Activated CD4-positive, alpha-beta T cell treated with anti-CD3 and anti-CD28 coated beads, Interleukin-2, amount 50 U/mL, for 24 hours (primary cell): ENCODE measurements at places on chromosomes 2 and 18.

DNA sequence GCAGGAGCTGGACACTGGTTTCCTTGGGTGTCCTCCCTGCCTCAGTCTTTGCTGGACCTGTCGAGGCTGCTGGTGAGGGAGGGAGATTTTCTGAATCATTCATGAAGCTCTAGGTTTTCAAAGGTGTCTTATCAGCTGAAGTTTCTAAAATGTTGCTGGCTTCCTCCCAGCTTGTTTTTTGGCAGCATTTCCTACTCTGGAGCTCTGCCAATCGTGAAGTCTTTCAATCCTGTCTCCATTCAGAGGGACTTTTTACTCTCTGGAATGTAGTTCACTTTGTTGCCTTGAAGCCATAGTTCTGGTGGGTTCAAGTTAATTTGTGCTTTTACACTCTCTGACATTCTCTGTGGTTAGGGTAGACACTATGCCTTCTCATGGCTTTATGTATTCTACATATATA is 23.9 kb downstream of the SNTG2 start:
- no peak for DNase-seq

GRCh38 chr2:26245231-26245732 is 543 bp downstream of the HADHB start:
- DNase-seq: peak; percentile 30

DNA sequence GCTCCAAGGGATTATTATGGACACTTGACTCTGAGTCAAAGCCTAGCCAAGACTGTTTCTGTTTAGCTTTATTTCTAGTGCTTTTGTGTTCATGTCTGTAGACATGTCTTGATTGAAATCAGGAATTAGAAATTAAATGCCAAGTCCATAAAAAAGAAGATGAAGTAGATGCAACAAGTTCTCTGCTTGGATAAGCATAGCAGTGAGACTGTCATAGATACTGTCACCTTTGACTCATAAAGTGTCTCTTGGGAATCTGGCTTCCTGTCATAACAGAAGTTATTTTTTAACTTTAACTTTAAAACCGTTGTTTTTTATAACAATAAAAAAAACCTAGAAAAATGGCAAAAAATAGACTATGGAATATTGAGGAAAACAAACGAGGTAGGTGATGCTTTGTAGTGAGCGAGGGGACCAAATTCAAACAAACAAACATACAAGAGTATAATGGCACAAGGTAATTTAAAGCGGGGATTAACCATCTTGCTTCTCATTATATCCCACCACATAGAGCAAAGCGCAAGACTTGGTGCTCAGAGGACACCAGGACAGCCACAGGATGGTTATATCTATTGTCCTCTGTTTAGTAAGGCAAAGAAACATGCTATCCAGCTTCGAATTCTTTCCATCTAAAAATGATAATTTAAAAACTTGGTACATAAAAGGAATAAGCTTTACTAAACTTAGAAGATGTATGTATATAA is 64.6 kb downstream of the CD226 start:
- DNase-seq: no peak

GRCh38 chr18:78238404-78239089 is 741.1 kb upstream of the SALL3 start:
- DNase-seq: no peak

GRCh38 chr2:108588070-108588668 is 53.9 kb downstream of the LIMS1 start:
- no peak for DNase-seq

DNA sequence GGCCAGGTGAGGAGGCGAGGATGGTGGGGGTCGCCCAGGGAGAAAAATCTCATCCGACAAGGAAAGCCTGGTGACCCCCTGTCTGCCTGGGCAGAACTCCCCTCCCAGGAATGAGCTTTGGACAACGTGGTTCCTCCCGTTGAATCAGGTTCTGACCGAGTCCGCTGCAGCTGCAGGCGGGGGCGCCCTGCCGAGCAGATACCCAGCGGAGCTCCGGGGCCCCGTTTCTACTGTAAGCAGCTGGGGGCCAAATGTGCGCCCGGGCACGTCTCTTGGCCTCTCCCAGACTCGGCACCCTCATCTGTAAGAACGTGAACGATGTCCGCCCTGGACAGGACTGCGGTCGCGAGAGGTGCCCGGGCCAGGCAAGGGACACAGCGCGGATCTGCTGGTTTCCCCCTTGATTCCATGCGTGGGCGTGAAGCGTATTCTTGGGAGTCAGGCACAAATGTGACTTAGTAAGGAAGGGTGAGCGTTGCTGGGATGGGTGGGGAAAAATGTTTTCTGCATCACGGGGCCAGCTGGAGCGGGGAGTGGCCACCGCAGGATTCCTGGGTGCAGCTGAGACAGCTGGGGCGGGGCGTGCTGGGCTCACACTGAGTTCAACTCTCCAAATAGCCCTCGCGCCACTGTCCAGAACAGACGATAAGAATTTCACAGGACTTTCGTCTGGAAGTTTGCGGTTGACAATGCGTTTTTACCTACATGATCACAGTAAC is 20.2 kb upstream of the TUBB6 start:
- no peak for DNase-seq

GRCh38 chr18:74531043-74531442 is 3.3 kb upstream of the CNDP1 start:
- no peak for DNase-seq

- no peak for DNase-seq
Measured at GRCh38 chr2:35857498-35857897, 498.1 kb upstream of the CRIM1 start.

- DNase-seq: no peak
Measured at GRCh38 chr18:55078303-55078932, 119.2 kb upstream of the CCDC68 start.

DNA sequence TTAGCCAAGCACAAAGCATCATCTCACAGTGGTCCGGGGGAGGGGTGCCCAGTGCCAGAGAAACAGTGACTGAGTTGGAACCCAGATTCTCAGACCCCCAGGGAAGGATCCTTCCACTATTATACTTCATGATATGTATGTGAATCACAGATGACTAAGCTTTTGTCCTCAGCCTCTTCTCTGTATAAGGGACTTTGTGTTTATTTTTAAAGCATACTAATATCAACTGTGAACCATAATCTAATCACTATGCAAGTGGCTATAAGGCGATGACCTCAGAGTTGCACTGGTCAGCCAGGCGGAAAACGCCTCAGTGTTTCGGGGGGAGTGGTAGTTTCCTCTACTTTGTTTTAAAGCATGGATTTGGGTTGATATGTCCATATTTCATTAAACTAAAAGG is 160.4 kb upstream of the TMEM200C start:
- no peak for DNase-seq

DNA sequence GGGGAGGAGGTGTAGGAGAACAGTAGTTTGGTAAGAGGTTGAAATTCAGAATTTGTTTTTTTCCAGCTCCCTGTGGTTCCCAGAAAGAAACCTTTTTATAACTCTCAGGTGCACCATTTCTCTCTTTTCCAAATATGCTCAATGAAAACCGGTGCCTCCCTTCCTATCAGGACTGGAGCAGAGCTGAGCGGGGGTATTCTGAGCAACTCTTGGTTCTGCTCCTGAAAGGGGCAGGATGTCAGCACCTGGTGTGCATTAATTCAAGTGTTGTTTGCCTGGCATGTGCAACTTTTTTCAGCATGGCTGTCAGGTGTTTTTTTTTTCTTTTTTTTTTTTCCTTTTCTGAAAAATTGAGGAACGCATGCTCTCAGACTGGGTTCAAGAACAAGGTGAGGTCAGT is 74.1 kb downstream of the MAPK4 start:
- DNase-seq: no peak

GRCh38 chr2:180776921-180777320 is 203.5 kb upstream of the UBE2E3 start:
- no peak for DNase-seq

DNA sequence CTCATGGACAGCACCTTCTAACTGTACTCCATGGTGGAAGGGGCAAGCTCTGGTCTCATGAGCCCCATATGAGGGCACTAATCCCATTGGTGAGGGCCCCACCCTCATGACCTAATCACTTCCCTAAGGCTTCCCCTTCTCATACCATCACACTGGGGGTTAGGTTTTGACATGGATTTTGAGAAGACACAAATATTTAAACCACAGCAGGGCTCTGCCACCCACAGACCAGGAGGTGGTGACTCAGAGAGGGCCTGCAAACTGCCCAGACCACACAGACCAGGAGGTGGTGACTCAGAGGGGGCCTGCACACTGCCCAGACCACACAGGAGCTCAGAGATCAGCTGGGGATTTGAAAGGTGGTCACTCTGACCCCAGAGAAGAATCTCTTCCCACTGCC is 222.0 kb downstream of the KLHL29 start:
- DNase-seq: no peak

DNA sequence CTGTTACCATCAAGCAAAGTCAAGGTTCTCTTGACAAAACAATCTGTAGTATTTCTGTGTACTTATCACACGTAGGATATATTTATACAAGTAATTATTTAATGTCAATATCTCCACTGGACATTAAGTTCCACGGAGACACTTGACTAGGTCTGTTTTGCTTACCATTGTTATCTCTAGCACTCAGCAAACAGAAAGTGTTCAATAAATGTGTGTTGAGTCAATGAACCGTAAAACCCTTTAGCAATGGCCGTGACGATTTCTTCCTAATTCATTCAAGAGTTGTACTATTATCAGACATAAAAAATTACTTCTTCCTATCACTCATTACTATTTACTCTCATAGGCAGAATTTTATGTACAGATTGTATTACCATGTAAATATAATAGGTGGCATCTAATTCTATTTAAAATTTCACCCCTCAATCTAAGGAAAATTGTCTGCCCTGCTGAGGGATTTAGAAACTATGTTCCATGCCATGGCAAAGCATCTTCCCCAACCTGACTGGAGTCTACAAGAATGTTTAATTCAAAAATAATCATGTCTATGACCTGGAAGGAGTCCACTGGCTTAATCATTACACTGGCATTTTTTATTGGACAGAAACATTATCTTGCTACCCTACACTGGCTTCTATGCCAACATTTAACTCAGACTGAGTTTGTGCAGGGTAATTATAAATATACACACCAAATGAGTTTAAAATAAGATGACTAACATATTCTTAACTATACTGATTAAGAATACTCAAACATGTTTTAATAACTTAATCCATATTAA is 301.9 kb downstream of the ZEB2 start:
- DNase-seq: no peak

DNA sequence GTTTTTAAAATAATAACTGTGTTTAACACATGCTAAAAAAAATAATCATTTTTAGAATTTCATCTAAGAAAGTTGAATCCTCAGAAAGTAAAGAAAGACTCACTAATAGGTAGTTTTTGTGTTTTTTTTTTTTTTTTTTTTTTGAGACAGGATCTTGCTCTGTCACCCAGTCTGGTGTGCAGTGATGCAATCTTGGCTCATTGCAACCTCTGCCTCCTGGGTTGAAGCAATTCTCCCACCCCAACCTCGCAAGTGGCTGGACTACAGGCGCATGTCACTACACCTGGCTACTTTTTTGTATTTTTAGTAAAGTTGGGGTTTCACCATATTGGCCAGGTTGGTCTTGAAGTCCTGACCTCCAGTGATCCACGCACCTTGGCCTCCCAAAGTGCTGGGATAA is 7.1 kb downstream of the CKAP2L start:
- DNase-seq: no peak

DNA sequence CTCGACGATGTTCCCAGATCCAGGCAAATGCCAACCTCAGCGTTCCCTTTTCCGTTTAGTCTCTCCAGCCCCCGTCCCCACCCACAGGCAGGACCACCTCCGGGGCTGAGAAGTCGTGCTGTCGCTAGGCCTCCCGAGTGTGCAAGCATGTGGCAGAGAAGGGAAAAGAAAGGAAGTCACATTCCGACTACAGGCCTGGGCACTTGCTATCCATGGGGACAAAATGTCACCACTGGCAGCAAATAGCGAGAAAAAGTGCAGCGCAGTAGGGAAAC is 420 bp downstream of the PIGN start:
- DNase-seq: no peak

GRCh38 chr2:240797500-240797895 is 22.5 kb downstream of the KIF1A start:
- DNase-seq: no peak

GRCh38 chr2:113126845-113127645 is at the start of gene IL1RN:
IL1RN (plus strand) TSS chr2:113127598; CDS start chr2:113127625, 27 bp downstream.
- DNase-seq: no peak

DNA sequence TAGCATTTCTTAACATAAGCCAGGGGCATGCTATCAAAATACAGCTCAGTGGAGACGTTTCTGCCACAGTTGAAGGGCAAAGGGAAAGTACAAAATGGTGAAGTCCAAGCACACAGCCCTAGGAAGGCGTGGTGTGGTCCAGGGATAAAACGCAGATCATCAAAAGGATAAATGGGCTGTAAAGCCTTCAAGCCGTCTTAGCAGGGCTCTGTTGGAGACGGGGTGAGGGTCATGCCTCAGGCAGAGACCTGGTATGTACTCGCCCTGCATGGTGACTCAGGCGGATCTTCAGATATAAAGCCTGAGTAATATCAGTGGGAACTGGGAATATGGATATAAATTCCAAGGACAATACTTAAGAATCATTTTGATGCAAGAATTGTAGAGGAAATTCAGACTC is 61.2 kb downstream of the NGEF start:
- no peak for DNase-seq

- peak; percentile 10 for DNase-seq
Measured at GRCh38 chr2:94986392-94986963, 39.0 kb upstream of the MAL start.

DNA sequence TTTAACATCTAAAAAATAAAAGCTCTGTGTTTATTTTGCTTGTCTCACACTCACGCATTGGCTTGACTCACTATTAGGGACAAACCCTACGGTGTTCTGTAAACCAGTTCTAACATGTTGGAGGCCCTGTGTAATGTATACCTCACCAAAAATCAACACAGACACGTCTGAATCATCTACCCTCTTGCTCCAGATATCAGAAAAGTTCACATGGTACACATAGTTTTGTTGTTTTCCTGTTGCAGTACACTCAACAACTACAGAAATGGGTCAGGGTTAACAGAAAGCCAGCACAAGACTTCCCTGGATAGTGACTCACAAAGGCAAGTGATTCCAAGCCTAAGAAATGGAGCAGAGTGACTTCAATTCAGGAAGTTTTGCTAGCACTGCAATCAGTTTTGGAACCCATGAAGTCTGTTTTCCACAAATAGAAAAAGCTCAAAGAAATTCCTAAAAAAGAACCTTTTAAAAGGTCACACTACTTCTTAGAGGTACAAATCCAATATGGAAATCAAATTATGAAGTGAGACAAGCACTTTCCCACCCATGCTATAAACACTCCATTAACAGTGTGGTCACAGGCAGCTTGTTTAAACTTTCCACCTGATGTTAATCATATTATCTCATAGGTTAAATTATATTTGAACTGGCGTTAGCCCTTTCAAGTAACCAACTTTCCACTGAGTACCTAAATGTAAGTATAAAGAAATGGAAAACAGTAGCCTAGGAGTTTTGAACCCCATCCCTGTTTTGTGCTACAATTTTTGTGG is 87.4 kb downstream of the GAREM1 start:
- DNase-seq: no peak

DNA sequence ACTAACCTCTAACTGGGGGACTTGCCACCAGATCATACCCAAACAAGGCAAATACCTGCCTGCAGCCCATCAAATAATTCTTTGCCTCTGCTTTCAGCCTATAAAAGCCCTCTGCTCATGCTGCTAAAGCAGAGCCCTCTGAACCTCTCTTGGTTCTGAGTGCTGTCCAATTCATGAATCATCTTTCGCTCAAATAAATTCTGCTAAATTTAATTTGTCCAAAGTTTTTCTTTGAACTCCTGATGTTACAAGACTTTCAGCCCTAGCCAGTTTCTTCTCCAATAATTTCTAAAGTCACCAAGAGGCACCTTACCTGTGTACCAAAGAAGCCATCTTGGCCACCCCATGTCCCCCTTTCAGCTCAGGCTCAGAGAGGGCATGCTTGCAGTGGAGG is 72.0 kb downstream of the MRO start:
- no peak for DNase-seq

GRCh38 chr2:160492401-160493226 is 993 bp downstream of the RBMS1 start:
- DNase-seq: peak; percentile 32
